ENCODE measurements at places on chromosomes 1 and 21. TPM values are rescaled to one million over a fixed set of nuclear protein-coding genes. Genes with fewer than 3 reads are reported as not detected.

A3GALT2 gene
- not detected for total RNA-seq

DNA sequence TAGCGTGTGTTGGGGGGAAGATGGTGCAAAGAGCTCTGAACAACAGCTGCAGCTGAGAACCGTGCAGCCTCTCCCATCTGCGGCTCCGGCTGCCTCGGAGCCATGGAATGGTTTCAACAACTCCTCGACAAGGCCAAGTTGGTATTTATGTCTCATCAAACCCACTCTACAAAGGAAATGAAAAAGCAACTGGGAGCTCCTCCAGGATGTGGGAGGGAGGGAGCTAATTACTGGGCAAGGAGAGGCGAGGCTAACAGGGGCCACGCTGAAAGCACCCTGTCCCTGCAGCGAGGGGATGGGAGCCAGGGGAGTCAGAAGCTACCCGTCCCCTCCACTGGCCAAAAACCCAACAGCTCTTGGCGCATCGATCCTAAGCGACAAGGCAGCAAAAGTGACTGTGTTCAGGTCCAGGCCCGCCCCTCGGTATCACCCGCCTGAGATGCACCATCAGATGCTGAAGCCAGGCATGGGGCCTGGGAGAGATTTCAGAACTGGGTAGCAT, 63.1 kb downstream of the ACOT7 start:
- H3K27ac ChIP-seq = peak overlapping the region; percentile 27
- peak; percentile 83 for DNase-seq
- peaks cover 21% of the 10 kb centered on the region for H3K4me1 ChIP-seq
- no peaks in the 10 kb centered on the region for H3K36me3 ChIP-seq
- H3K27me3 ChIP-seq = no peaks in the 10 kb centered on the region

DNA sequence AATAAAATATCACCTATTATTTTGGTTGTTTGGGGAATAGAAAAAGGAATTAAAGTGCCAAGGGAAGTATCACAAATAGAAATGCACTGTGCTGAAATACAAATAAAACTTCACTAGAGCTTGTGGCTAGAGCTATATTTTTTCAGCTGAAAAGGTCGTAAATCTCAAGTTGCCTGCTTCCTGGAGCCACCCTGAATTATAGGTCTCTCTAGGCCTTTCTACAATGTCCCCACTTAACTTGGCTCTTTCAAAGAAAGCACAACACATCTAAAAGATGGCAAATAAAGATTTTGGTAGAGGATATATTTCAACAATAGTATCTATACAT, 5.0 kb upstream of the RNF2 start:
- no peak for DNase-seq
- no peak overlapping the region for H3K4me3 ChIP-seq
- no peaks in the 10 kb centered on the region for H3K27me3 ChIP-seq

DNA sequence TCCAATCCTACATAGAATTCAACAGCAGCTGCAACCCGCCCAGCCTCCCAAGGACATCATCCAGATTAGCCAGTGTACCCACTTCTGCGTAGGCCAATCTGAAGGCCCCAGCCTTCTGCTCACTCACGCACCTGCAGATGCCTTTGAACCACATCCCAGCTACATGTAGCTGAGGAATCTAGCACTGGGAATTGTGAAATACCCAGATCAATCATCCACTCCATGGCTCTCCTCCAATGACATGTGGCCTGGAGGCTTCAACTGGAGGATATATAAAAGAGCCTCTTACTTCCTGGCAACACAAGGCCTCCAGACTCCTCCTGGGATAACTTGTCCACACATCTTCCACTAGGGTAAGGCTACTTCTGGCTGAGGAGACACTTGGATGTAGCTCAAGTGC, at the start of gene LCE6A:
LCE6A (plus strand) TSS at position 301 of the 400 bp plus-strand sequence. CDS start 665 bp downstream, outside the sequence.
- H3K4me1 ChIP-seq = no peaks in the 10 kb centered on the region
- no peak within 1 kb of the TSS for H3K27ac ChIP-seq
- H3K36me3 ChIP-seq = no peaks in the 10 kb centered on the region
- no peak within 1 kb of the TSS for H3K4me3 ChIP-seq

DNA sequence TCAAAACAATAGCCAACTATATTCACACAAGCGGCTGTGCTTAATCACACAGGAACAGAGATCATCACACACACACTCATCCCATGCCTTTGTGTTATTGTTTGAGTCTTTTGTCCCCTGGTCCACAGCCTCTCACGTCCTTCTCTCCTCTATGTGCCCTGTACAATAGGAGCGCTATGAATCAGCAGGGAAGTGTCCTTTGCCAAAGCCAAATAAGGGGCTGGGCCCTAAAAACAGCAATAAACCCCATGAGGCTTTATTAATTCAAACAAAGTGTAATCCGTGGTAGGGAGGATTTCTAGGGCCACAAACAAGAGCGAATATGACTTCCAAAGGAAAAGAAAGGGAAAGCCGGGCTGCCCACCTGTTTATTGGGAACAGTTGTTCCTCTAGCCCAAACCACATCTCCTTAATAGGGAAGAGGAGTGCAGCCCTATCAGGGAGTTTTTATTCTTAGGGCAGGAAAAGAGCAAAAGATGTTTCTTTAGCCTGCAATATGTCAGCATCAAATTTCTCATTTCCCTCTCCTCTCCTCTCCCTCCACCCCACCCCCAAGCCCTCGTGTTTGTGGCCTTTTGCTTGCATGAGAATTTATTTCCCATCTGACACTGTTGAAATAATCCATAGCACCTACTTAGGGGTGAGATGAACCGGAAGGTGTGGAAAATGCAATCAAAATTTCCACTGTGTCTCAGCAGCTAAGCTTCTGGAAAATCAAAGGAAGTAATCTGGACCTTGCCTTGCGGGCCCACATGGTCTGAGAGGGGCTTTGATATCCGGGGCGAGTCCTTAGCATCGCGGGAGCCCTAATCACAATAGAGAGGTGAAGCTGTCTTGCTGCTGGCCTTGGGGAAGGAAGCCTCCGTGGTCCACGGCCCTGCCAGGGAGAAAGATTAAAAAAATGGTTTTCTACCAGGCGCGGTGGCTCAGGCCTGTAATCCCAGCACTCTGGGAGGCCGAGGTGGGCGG, 45.3 kb upstream of the ITPKB start:
- peaks cover 8% of the 10 kb centered on the region for H3K4me1 ChIP-seq
- H3K36me3 ChIP-seq = no peaks in the 10 kb centered on the region
- peak overlapping the region; percentile 17 for H3K27ac ChIP-seq
- H3K27me3 ChIP-seq = peaks cover 4% of the 10 kb centered on the region
- no peak overlapping the region for H3K4me3 ChIP-seq

GRCh38 chr1:21139601-21140000, 37.1 kb downstream of the EIF4G3 start:
- no peaks in the 10 kb centered on the region for H3K4me1 ChIP-seq
- no peak overlapping the region for H3K27ac ChIP-seq
- peaks cover 6% of the 10 kb centered on the region for H3K36me3 ChIP-seq
- no peak for DNase-seq
- no peaks in the 10 kb centered on the region for H3K27me3 ChIP-seq

DNA sequence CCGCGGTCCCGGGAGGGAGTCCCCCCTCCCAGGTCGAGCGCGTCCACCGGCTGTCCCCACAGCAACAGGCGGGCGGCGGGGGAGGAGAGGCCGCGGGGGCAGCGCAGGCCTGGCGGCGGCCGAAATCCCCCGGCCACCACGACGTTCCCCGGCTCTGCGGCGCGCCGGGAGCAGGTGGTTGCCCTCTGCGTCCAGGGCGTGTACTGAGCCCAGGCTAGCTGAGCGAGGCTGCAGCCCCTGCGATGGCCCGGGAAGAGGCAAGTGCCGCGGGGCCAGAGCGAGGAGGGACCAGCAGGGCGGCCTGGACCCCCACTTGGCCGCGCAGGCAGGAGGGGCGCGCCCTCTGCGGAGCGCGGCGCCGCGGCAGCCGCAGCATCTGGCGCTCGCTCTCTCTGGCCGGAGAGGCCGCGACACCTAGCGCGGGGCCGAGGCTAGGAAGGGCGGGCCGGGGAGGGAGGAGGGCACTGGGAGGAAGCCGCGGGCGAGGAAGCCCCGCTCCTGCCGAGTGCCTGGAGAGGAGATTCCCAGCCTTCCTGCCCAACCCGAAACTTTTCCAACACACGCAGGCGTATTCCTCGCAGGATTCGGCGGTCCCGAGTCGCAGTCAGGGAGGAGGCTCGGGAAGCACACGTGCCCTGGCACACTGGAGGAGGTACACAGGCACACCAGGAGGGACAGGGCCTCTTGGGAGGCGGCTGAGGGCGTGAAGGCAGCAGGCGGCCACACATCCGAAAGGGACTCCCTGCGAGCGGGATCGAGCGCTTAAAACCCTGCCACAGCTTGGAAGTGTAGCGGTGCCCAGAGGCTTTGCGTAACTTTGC, 4.9 kb upstream of the PROX1 start:
- no peak for DNase-seq
- H3K27me3 ChIP-seq = peaks cover 66% of the 10 kb centered on the region
- no peaks in the 10 kb centered on the region for H3K36me3 ChIP-seq
- peaks cover 13% of the 10 kb centered on the region for H3K4me1 ChIP-seq

GRCh38 chr1:153520818-153521476, 14.8 kb downstream of the S100A6 start:
- H3K4me3 ChIP-seq = no peak overlapping the region
- H3K4me1 ChIP-seq = no peaks in the 10 kb centered on the region
- H3K27ac ChIP-seq = no peak overlapping the region
- no peak for DNase-seq
- no peaks in the 10 kb centered on the region for H3K36me3 ChIP-seq
- no peaks in the 10 kb centered on the region for H3K27me3 ChIP-seq

GRCh38 chr1:84634536-84635205, 55.6 kb downstream of the SSX2IP start:
- H3K4me3 ChIP-seq = no peak overlapping the region
- H3K36me3 ChIP-seq = no peaks in the 10 kb centered on the region
- no peak overlapping the region for H3K27ac ChIP-seq

Measured in astrocyte (in vitro differentiated cells and primary cell).